ENCODE measurements at places on chromosomes 16 and 17. TPM values are rescaled to one million over a fixed set of nuclear protein-coding genes. Genes with fewer than 3 reads are reported as not detected.

DNA sequence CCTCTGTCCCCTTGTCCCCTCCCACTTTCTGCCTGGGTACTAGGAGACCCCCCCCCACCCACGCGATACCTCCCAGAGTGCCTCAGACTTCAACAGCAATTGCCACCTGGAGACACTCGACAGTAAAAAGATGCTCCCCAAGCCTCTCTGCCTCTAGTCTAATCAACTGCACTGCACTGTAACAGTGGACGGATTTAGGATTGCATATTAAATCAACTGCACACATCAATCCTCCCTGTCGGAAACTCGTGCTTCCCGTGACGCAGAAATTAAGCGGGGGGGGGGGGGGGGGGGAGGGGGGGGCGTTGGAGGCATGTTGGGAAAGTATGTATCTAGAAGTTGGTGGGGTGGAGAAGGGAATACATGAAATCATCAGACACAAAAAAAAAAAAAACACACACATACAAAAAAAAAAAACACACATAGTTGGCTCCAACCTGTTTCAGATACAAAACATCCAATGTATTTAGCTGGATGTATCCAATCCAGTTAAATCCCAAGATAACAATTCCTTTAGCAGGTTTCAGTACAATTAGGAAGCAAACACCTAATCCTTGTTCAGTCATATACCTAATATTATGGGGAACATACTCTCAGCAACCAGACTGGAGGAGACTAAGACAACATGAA, 29.7 kb downstream of the FAM222B start:
- peak; percentile 62 for DNase-seq

The HOXB8 gene
- total RNA-seq: 0.51 TPM

The FAM20A gene
- total RNA-seq: 14.9 TPM

The DNAI2 gene
- total RNA-seq: not detected

The KRT17 gene
- total RNA-seq: 0.26 TPM

The C16orf92 gene
- not detected for total RNA-seq

Measured in fibroblast of lung (primary cell).